Dermis microvascular lymphatic vessel endothelial cell (primary cell): ENCODE measurements at places on chromosomes 5 and 9. TPM values are rescaled to one million over a fixed set of nuclear protein-coding genes. Genes with fewer than 3 reads are reported as not detected.

- no peak for DNase-seq
Observed at GRCh38 chr5:142086679-142087078, 21.9 kb upstream of the NDFIP1 start.

- DNase-seq = peak; percentile 33
Observed at GRCh38 chr5:112738191-112738560, 491 bp downstream of the APC start.

DNA sequence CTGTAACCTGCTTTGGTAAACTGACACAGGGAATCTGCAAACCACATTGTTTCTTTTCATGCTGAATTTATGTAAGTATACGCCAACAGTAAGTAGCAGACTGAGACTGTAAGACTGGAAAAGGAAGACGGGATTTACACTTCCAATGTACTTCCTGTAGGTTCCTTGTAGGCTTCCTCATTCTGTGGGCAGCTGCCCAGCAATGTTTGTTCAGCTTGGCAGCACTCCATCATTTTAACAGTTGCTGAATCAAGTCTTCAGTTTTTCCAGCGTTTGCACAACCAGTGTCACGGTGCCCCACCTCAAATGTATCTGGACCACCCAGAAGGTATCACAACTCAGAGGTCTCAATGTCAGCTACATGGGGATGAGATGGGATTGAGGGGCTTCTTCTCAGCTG, 232.6 kb downstream of the PRDM9 start:
- DNase-seq = no peak

- no peak for DNase-seq
Observed at GRCh38 chr9:27414220-27414761, 109.8 kb upstream of the IFNK start.

The PCDHB2 gene
- total RNA-seq = 0.39 and 1.3 TPM in 2 replicates

GRCh38 chr9:91416096-91416712, 7.4 kb downstream of the NFIL3 start:
- DNase-seq = peak; percentile 25

The TRAF2 gene
- 13.0 and 21.9 TPM in 2 replicates for total RNA-seq

GRCh38 chr9:121700165-121700831, 48.9 kb downstream of the DAB2IP start:
- DNase-seq = peak; percentile 63

- no peak for DNase-seq
Observed at GRCh38 chr5:410911-411517, 32.0 kb upstream of the EXOC3 start.

The SPATA31D4 gene
- not detected in 2 replicates for total RNA-seq

The CNTRL gene
- total RNA-seq = 6.2 and 8.1 TPM in 2 replicates

GRCh38 chr5:67156976-67157583, 39.5 kb downstream of the CD180 start:
- DNase-seq = peak; percentile 32

- no peak for DNase-seq
Observed at GRCh38 chr5:93401634-93402213, 179.3 kb downstream of the NR2F1-AS1 start.

The RMI1 gene
- total RNA-seq = 5.5 and 6.8 TPM in 2 replicates

The ANKRD34B gene
- not detected in 2 replicates for total RNA-seq

DNA sequence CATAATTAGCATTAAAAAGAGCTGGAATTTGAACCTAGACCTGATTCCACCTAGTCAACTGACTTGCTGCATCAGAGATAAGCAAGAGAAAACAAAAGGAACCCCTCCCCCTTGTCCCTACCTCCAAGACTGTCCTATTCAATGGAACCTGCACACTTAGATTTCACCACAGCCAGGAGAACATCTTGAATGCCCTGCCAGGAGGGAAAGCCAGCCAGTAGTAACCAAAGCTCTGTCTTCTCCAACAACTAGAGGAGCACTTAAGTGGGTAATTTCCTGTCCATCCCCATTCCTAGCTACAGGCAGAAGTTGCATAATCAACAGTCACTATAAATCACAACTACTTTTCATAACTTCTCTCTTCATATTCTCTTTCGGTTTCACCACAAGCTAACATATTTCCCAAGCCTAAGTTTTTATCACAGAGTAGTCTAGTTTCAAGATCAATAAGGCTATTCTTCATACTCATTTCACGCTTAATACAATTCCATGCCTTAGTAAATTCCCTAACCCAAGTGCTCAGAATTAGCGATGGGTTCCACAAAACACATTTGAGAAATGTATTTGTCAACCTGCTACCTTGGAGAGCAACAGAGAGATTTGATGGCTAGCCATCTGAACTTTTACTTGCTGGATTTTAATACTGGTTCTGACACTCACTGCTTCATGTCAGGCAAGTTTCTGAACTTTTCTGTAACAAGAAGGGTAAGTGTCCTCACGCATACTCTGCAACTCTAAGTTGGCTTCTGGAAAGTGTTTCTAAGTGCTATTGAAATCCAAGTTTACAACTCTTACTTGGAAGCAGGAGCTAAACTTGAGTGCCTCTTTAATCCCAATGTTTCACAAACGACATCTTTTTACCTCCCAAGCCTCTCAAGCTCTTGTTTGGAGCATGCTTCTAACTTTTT, 2.0 kb downstream of the DENND1A start:
- no peak for DNase-seq

GRCh38 chr5:178490935-178491652, 99.1 kb downstream of the COL23A1 start:
- DNase-seq = no peak

DNA sequence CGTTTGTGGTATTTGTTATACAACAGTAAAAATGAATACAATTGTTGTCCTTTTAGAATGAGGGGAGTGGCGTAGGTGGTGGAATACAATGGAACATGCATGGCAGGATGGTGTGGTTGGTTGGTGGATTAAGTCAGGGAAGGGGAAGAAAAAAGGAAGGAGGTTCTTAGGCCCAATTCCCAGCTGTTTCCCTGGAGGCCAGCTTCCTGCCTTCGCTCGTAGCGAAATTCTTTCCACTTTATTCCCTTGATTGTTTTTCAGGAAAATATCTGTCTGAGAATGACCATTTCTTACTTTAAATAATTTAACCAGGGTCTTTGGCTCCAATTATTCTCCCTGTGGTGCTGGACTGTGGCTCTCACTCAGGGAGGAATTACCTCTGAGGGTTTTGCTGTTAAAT, 24.1 kb upstream of the DMAC1 start:
- DNase-seq = no peak

The CHSY3 gene
- 3.0 and 3.4 TPM in 2 replicates for total RNA-seq

DNA sequence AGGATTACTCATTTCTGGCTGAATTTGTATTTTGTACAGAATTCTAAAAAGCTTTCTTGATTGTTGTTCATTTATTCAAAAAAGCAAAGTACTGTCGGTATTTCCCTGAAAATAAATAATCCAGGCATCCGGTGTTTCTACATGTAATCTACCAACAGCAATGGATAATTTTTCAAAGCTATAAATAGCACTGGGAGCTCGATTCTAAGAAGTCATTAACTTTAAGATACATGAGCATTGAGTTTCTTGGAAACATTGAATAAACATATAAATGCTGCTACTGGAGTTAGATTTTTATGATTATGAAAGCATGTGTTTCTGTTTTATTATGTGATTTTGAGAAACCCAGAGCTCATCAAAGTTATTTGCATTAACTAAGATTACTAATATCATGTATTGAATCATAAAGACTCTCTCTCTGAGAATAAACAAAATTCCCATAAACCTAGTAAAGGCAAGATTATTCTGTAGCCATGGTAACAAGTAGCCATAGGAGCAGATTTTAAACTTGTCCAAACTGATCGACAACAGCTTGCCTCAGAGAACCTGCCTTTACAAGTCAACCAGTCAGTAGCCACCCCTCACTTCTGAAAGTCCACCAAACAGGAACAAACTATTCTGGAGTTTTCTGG, 197.0 kb downstream of the DRD1 start:
- DNase-seq = no peak

GRCh38 chr5:160029004-160029403, 20.1 kb downstream of the TTC1 start:
- no peak for DNase-seq

DNA sequence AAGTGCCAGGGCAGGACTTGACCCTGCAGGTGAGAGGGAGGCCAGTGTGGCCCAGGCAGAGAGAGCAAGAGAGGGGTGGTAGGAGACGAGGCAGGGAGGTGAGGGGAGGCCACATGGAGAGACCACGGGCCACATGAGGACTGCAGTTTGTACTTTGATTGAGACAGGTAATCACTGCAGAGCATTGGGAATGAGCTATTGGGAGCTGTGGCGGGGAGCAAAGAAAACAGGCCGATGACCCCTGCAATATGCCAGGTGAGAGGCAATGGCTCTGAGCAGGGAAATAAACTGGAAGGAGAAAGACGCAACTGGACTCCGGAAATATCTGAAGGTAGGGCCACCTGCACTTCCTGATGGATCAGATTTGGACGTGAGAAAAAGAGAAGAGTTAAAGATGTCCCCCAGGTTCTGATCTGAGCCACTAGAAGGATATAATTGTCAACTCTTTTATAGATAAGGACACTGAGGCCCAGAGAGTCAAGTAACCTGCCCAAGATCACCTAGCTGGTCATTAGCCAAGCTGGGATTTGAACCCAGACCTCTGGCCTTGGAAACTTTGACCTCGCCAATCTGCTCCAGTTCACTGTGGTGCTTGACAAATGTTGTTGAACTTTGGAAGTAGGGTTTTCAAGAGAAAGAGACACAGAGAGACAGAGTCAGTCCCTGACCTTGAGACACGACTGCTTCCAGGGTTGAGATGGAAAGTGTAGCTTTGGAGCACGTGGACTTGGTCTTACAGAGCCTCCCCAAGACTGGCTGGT, 42.3 kb downstream of the DUSP1 start:
- DNase-seq = no peak

The FBN2 gene
- total RNA-seq = 0.13 and 0.38 TPM in 2 replicates
